T47D (cell line): ENCODE measurements at places on chromosomes 3 and 15.

GRCh38 chr15:64161688-64162477, 939 bp downstream of the PPIB start:
- no peak for DNase-seq

DNA sequence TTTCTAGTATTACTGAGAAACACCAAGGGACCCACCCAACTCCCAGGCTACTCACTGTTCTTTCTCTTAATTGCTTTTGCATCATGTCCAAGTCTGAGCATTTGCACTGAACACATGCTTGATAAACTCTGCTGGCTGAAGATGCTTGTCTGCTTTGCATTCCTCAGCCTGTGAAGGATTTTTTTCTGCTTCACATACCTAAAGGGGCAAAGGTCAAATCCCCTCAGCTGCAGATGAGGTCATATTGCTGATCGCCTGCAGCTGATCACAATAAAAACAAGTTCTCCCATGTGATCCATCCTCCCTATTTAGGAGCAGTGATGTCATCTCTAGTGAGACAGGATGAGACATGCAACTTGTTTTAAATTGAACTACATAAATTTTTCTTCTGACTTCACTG, 84.6 kb upstream of the DCBLD2 start:
- DNase-seq: no peak

DNA sequence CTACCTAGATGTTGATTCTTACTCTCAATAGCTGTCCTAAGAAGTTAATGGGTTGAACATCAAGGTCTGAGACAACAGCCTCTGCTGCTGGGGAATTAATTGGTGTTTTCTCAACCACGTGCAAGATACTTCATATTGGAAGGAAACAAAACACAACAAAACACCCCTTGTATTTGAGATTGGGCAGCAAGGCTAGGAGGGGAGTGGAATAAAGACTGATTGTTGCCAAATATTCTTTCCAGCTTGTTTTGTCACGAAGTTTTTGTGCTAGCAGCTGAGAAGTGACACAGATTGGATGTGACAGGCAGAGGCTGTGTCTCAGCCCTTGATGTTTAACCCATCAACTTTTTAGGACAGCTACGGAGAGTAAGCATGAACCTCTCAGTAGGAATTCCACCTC, 808.4 kb downstream of the IGSF11 start:
- no peak for DNase-seq

- DNase-seq: no peak
These were observed 223.4 kb upstream of the CGNL1 start for GRCh38 chr15:57152666-57153539.

DNA sequence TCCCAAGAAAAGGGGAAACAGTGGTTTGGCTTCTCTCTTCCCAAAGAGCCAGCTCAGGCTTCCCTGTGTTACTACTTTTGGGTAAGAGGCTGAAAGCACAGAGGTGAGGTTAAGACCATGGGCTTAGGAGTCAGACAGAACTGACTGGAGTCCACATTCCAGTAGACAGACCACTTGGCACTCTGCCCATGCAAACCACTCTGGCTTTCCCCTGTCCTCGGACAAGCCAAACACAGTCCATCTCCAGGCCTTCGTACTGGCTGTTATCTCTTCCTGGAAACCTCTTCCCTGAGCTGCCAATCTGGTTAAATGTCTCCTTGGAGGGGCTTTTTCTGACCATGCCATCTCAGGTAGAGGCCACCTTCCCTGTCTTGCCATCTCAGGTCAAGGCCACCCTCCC, 53.1 kb upstream of the FAM3D start:
- DNase-seq: no peak

DNA sequence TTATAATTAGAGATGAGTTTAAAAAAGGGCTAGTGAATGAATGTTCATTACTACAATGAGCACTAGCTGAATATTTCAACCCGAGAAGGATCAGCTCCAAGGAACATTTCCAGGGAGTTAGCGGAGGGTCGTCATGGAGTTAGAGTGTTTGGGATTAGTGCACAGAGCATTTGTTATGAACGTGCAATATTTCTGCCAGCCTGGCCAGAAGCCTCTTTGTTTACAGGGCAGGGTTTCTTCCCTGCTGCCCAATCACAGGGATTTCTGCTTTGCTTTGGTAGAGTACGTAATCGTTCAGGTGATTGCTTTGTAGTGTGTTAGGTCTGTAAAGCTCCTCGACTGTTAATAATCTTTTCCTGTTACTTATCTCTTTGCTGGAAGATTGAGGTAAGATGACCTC, 5.9 kb downstream of the CGNL1 start:
- DNase-seq: no peak

DNA sequence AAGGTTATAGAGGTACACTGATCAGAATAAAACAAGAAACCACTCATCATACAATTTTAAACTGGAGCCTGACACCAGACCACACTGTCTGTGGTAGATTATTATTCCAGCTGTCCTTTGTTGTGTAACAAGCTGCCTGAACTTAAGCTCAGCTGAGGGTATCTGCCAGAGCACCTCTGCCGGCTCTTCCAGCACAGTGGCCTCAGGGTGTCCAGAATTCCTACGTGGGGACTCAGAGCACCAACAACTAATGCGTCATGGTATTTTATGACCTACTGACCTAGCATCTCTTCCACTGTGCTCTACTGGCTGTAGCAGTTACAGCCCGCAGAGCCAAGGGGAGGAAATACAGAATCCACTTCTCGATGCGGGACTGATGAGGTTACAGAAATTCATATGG, 15.6 kb upstream of the RAF1 start:
- DNase-seq: no peak

GRCh38 chr3:182046166-182046764, 334.5 kb downstream of the SOX2 start:
- no peak for DNase-seq

DNA sequence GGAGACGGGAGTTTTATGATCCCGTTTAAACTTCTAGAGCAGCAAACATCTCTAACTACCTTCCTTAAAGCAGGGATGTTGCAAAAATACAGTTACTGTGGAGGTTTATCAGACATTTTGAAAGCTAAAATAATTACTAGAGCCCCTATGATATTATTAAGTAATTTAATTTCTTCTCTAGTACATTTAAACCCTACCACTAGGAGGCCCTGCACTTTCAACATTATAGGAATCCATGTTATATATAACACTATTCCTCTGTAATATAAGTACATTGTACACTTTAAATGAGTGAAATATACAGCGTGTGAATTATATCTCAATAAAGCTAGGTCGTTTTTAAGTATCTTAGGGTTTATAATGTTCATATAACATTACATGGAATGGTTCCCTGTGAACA, 11.5 kb downstream of the SETMAR start:
- DNase-seq: no peak

- DNase-seq: no peak
These were observed 40.9 kb upstream of the MRPL3 start for GRCh38 chr3:131543714-131544113.

DNA sequence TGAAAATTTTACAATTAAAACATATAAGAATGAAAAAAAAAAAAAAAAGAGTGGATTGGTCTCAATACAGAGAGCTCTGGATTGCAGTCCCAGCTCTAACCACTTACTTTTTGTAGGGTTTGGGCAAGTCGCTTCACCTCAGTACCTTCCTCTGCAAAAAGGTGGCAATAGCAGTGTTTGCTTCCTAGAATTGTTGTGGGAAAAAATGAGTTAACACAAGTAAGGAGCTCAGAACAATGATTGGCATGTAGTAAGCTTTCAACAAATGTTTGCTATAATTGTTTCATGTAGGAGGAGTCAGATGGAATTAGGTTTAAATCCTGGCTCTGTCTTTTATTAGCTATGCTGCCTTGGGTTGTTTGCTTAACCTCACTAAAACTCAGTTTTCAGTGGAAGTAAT, 425.2 kb upstream of the TBL1XR1 start:
- DNase-seq: peak; percentile 97

DNA sequence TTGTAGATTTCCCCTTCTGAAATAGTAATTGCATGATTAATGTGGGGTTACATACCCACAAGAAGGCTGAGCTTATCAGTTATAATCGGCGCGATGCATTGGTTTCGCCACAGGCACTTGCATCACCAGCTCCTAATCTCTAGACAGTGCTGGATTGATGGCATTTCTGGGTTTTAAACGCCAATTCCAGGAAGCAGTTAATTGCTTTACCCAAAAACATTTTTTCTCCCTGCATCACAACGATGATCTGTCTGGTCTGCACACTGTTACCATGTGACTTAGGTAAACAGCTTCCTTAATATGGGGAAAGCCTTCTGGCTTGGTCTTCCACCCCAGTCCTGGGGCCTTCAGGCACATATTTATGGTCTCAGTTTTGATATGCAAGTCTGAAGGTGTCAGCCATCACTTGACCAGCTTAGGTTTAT, 70.0 kb upstream of the HEG1 start:
- no peak for DNase-seq

DNA sequence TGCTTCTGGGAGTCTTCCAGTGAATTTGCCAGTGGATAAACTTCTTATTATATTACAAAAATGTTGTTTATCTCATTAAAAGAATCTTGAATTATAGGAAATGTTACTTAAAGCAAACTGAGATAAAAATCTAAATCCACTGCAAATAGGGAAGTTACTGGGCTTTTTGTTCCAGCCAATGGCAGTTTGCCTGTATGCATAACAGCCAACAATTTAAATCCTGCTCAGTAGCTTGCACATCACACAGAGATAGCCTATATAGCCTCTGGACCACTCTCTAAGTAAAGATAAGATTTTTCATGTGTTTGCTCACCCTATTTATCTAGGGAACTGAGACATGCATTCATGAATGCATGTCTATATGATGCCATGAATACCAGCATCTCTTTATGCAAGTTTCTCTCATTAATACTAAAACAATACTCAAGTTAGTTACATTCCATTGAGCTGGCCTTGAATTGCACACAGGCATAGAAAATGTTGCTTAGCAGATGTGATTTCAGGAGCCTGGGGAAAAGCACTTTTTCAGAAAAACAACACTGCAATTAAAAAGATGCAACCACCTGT, 92.1 kb upstream of the GPR149 start:
- peak; percentile 55 for DNase-seq

GRCh38 chr3:69297501-69297900, 88.4 kb downstream of the FRMD4B start:
- DNase-seq: no peak

GRCh38 chr15:84840255-84840654, 23.1 kb downstream of the ALPK3 start:
- DNase-seq: no peak

- DNase-seq: peak; percentile 36
These were observed 17.8 kb downstream of the SPATA12 start for GRCh38 chr3:57078344-57078634.

- no peak for DNase-seq
These were observed 29.4 kb downstream of the GPR176 start for GRCh38 chr15:39890621-39891020.

GRCh38 chr15:86615411-86615810, 535.7 kb downstream of the AGBL1 start:
- DNase-seq: no peak

- DNase-seq: no peak
These were observed 20.6 kb downstream of the SAMD7 start for GRCh38 chr3:169931747-169932520.

GRCh38 chr15:83710452-83710851, 56.5 kb downstream of the ADAMTSL3 start:
- DNase-seq: no peak

GRCh38 chr3:148078658-148079057, 619.0 kb upstream of the AGTR1 start:
- no peak for DNase-seq

DNA sequence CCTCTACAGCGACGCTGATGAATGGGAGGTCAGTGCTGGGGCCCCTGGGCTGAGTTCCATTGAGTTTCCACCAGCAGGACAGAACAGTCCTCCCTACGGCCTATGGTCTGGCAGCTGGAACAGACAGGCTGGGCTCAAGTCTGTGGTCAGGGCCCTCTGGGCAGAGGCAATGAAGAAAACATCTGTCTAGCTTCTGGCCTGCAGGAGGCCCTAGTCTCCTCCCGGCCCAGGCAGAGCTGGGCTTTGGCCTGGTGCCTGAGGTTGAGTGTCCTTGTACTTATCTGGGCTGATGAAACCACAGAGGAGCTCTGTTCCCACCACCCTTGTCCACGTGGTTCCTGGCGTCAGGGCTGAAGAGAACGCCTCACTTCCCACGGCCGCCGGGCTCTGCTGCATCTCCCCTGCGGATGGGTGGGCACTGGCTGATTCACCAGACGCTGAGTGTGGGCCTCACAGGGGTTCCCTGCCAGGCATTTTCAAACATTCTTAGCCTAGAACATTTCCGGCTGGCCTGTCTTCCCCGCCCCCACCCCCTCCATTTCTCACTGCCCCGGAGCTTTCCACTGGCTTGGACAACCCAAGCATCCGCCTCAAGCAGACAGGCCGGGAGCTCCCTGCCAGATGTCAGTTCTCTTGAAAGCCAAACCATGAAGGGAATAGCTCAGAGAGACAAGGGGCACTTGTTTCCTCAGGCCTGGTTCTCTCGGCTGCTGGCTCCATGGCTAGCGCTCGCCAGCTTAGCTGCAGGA, 20.3 kb downstream of the PPCDC start:
- DNase-seq: peak; percentile 15

- DNase-seq: peak; percentile 24
These were observed 185.3 kb upstream of the FEZF2 start for GRCh38 chr3:62558549-62559112.

GRCh38 chr15:31501536-31502157, 175.0 kb downstream of the KLF13 start:
- no peak for DNase-seq

- DNase-seq: no peak
These were observed 237.5 kb upstream of the ROPN1 start for GRCh38 chr3:124229420-124229819.

GRCh38 chr3:99925584-99926230, 108.0 kb downstream of the CMSS1 start:
- DNase-seq: peak; percentile 61

DNA sequence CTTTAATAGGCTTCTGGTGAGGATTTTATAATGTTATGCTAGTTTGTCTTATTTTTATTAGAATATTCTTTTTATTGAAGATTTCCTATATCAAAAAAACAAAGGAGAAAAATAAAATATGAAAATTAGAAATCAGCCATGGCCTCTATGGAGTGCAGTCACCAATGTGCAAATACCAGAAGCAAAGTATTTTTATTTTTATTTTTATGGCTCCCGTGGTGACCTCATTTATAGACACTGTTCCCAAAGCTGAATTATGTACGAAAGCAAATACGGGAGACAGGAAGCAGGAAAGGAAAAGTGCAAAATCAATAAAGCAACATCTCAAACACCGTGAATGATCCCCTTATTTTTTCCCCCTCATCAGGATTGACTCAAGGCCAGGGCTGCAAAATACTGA, 35.1 kb downstream of the DAZL start:
- no peak for DNase-seq

- DNase-seq: peak; percentile 21
These were observed 36.1 kb upstream of the PLSCR5 start for GRCh38 chr3:146640955-146641867.
